ENCODE measurements at places on chromosomes 2 and 18.

DNA sequence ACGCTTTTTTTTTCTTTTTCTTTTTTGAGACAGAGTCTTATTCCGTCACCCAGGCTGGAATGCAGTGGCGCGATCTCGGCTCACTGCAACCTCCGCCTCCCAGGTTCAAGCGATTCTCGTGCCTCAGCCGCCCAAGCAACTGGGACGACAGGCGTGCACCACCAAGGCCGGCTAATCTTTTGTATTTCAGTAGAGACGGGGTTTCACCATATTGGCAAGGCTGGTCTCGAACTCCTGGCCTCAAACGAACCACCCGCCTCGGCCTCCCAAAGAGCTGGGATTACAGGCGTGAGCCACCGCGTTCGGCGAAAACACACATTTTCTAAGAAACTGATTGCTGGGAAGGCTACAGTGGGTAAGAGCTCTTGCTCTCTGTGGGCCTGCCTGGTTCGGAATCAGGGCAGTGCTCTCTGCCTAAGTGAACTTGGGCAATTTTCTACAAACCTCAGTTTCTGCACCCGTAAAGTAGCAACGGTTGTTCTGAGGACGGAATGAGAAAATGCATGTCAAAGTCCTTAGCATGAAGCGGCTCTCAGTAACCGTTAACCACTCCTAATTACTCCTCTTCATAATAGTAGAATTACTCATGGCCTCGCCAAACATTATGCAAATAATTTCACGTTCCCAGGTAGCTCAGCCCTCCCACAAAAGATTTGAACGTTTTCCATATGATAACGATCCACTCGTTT is 1.0 kb upstream of the PMAIP1 start:
- DNase-seq: no peak

GRCh38 chr2:53182601-53183000 is 585.0 kb upstream of the CHAC2 start:
- DNase-seq: no peak

DNA sequence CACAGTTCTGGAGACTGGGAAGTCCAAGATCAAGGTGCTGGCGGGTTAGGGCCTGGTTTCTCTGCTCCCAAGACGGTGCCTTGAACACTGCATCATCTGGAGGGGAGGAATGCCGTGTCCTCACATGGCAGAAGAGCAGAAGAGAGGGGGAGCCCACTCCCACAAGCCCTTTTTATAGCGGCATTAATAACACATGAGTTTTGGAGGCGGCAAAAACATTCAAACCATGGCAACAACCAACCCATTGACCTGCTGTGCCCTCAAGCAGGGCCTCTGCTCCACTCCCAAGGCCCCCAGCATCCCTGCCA is 62.0 kb downstream of the SMAD7 start:
- DNase-seq: no peak

- no peak for DNase-seq
These were observed 617 bp downstream of the FOSL2 start for GRCh38 chr2:28393114-28393836.

GRCh38 chr2:41965909-41966295 is 81.9 kb upstream of the PKDCC start:
- no peak for DNase-seq

Measured in COR-L47 (cell line).